ENCODE measurements at places on chromosomes 13 and 19.

GRCh38 chr13:111640006-111640405, 319.6 kb downstream of the TEX29 start:
- DNase-seq, result no peak

DNA sequence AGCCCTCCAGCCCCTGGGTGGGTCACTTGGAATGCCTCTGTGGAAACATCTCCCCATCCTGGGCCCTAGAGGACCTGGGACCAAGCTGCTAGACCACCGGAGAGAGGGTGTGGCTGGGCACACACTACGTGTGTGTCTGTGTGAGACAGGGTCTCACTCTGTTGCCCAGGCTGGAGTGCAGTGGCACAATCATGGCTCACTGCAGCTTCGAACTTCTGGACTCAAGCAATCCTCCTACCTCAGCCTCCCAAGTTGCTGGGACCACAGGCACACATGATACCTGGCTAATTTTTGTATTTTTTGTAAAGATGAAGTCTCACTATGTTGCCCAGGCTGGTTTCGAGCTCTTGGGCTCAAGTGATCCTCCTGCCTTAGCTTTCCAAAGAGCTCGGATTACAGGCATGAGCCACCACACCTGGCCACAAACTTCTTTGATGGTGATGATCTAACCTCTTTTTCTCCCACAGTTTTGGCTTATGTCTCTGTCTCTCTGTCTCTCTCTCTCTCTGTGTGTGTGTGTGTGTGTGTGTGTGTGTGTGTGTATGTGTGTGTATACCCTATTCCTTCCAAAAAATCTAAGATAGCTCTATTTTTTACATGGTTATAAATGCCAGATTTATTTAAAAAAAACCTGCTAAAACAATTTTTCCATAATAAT, 32.1 kb upstream of the SLC7A9 start:
- DNase-seq, result peak; percentile 29

DNA sequence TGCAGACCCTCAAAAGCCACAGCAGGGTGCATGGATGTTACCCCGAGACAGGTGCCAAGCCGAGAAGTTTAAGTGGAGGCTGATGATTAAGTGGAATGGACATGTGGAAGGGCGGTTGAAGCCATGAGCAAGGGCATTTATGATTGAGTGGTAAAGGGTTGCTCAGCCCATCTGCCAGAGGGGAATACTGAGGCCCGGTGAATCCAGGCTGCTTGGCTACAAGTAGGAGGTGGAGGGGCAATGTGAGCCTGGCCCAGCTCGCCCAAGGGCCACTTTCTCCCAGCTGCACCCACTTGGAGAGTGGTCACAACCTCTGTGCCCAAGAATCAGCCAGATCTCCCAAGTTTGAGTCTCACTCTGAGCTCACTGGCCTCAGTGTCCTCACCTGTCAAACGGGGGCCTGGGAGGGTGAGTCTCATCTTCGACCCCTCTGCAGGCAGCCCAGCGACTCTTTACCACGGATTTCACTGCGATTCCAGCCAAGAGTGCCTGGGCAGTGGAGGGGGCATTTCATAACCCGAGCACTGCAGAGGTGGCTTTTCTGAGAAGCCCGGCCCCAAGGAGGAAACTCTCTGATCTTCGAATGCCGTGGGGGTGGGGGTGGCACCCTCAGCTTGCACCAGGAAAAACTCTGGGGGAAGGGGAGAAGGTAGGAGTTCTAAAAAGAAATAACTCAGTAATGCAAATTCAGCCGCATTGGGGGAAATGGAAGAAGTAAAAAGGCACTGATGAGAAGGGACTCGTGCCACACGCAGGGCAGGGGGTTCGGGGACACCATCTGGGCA, 62.9 kb upstream of the KLF2 start:
- no peak for DNase-seq

DNA sequence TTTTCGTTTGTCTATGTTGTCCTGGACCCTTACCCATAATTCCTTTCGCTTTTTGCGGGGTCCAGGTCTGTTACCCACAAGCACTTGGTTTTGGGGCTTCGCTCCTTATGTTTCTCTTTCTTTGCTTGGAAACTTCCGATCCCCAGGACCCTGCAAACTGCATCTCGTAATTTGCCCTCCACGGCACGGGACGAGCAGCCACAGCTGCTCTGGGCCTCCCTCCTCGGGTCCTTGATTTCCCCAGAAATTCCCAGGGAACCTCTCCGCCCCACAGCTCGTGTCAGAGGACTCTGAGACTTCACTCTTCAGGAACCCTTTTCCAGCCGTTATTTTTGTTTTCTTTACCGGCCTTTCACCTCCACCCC, 599 bp downstream of the SNRNP70 start:
- DNase-seq, result peak; percentile 50

DNA sequence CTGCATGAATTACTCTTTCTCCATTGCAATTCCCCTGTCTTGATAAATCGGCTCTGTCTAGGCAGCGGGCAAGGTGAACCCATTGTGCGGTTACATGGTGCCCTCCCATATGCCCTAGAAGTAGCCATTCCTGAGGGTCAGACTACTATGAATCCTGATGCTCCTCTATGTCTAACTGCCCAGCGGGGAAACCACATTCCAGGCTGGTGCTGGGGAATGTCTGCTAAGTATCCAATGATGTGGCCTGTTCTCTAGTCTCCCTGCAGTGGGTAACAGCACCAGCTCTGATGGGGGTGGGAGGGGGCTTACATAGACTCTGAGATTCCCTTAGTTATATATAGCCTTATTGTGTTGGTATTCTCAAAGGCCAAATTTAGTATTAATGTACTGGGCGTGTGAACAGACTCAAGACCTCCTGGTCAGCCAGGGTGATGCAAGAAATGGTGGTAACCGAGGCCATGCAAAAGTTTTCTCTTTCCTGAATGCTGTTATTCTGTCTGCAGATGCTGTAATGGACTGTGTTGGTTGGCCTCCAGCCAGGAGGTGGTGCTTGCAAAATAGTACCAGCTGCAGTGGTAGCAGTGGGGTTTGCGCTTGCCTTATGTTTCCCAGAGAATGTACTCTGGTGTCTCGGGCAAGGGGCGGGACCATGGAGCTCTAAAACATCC, 564.8 kb upstream of the SLITRK1 start:
- DNase-seq, result no peak

DNA sequence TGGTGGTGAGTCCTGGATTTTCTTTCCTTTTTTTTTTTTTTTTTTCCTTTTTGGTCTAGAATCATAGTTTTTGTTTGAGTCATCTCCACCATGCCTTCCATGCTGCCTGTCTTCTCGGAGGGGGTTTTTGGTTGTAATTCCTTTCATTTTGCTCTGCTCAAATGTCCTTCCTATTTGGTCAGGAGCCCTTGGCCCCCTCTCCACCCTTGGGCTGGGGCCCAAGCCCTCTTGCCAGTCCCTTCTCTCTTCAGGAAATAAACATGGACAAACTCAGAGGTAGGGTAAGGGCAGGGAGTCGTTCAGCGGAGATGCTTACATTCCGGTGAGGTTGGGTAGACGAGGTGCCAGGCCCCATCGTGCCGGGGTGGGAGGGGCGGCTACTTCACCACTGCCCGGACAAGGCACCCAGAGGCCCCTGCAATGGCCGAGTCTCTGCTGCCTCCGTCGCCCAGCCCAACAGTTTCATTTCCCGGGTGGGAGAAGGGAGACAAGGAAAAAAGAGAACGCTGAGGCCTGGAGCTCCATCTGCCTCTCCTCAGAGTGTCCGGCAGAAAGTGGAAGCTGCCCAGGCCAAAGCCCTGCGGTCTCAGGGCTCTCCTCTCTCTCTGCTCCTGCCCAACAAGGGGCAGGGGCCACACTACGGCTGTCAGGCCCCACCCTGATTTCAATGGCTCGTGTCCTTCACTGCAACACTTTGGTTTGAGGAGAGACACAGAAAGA, 12.7 kb downstream of the ZNF574 start:
- DNase-seq, result no peak

GRCh38 chr13:113122550-113123225, at the start of gene F10:
Gene F10, plus strand, starts transcription at chr13:113122799. Its CDS starts 57 bp downstream, at chr13:113122856.
- peak; percentile 58 for DNase-seq

- peak; percentile 16 for DNase-seq
These were observed 1261.8 kb downstream of the SLITRK5 start for GRCh38 chr13:88932950-88933349.

- DNase-seq, result peak; percentile 84
These were observed 16.1 kb upstream of the RASA3 start for GRCh38 chr13:114148521-114148855.

DNA sequence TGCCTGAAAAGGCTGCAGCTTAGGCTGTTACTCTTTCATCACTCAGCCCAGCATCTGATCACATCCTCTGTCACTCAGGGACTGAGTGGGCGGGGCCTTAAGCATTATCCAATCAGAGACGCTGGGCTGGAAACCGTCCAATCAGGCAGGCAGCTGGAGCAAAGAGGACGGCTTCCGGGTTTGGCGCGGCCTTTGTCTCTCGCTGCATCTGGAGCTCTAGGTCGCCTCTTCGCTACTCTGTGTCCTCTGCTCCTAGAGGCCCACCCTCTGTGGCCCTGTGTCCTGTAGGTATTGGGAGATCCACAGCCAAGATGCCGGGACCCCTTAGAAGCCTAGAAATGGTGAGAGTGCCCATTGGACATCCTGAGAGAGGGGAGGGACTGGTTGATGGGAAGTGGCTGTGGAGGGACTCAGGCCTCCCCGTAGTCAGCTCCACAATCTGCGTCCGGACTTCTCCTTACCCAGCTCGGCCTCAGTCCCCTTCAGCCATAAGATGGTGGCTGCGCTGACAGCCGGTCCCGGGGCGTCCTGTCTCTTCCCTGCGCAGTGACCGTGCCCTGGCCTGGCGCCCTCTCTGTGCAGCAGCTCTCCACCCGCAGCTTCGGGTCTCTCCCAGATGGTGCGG, at the start of gene ZNF486:
TSS of gene ZNF486 (plus strand) at position 195 of the 625 bp plus-strand sequence. CDS start at position 312, 117 bp downstream.
- peak; percentile 97 for DNase-seq

DNA sequence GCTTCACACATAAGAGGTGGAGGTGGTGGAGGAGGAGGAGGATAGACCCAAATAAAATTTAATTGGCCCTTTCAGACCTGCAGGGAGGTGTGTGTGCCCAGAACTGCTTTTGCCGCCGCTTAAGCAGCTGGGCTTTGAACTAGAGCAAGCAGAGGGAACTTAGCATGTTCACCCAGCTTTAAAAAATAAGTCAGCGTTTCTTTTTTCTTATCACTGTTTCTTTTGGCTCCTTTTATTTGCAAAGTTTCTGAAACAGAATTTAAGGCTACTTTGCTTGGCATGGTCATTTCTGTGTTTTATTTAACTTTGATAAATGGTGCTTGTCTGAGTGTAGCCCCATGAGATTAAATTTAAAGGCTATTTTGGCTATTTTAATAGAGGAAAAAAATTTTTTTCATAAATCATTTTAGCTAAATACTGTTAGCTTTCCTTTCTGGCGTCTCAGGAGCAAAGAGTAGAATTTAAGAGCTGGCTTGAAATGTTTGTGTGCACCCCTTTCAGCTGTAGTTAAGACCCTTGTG, 43.3 kb upstream of the RNF113B start:
- no peak for DNase-seq

GRCh38 chr13:104143760-104144416, 1077.7 kb upstream of the SLC10A2 start:
- peak; percentile 68 for DNase-seq

GRCh38 chr19:640161-640558, 481 bp downstream of the FGF22 start:
- no peak for DNase-seq

DNA sequence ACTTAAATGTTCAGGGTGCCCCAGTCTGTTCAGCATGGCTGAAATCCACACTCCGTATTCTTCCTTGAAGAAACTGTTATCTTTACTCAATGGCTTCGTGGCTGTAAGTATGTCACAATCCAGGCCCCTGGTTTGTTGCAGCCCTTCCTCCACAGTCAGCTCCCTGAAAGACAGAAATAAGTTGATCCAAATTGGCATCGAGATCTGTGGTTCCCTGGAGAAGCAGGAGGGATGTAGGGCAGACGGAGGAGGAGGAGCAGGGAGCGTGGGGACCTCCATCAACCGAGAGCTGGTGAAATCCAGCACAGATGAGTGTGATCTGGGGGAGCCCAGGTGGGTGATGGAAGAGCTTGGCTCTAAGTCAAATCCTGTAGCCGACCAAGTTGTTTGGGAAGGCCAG, 304 bp downstream of the TSPAN16 start:
- no peak for DNase-seq

DNA sequence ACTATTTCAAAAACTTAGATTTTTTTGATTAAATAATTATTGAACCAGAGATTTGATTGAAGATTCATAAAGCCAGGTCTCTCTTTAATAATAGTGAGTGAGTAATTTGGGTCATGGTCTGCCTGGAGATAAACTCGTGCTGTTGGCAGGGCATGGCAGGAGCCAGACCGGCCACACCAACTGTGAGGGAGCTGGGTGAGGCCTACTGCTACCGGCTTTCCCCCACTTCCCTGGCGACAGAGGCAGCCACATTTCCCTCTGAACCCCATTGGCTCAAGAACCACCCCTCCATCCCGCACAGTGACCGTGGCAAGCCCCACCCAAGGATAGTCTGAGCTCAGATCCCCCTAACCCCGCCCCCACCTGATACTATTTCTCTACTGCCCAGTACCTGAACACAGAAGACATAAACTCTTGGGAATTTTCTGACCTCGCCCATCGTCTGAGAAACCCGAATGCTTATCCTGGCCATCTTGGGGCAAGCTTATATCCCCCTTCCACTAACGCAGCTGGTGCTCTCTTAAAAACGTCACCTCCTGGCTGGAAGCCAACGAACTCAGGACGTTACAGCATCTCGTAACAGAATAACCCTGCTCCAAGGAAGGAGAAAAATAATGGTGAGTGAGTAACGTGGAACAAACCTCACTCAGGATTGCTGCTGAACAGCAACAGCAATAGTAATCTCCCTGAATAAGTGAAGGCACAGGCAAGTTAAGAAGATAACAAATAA, 627.6 kb upstream of the PCDH9 start:
- DNase-seq, result no peak

GRCh38 chr13:98490866-98491265, 86.0 kb downstream of the STK24 start:
- DNase-seq, result no peak

- DNase-seq, result no peak
These were observed 3.8 kb upstream of the PRKD2 start for GRCh38 chr19:46720503-46721239.

- DNase-seq, result peak; percentile 96
These were observed 138.9 kb upstream of the RFC3 start for GRCh38 chr13:33678906-33679657.

DNA sequence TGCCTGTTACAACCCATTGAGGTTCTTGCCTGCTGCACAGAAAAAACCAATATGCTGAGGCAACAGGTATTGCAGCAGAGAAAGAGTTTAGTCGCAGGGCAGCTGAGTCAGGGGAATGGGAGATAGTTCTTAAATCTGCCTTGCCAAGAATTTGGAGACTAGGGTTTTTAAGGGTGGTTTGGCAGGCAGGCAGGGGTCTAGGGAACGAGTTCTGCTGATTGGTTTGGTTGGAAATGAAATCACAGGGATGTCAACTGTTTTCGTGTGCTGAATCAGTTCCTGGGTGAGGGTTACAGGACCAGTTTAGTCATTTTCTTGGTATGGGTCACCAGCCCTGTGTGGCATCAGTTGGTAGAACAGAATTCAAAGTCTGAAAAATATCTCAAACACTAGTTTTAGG, 36.6 kb downstream of the PDS5B start:
- DNase-seq, result no peak

GRCh38 chr13:33642374-33643065, 175.4 kb upstream of the RFC3 start:
- DNase-seq, result peak; percentile 94

Measured in DMS53 (cell line).